ENCODE measurements at places on chromosomes 2 and 18. TPM values are rescaled to one million over a fixed set of nuclear protein-coding genes. Genes with fewer than 3 reads are reported as not detected.

DNA sequence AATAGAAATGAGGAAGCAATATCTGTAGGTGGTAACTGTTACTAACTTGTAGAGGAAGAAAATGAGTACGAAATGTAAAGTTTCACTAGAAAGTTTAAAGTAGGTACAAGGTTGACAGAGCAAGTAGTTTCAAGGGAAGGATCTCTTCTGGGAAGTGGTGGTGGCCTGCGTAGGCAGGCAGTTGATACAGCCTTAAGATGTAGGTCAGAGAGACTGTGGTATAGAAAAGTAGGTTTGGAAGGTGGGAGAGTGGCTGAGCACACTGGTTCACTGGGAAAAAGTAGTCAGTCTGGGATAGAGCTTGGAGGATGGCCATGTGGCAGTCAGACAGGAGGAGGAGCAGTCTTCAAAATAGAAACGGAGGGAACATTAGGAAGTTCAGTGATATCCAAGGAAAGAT lies 23.5 kb downstream of the KDM3A start:
- no peak overlapping the region for H3K27ac ChIP-seq
- no peaks in the 10 kb centered on the region for H3K4me1 ChIP-seq
- DNase-seq = no peak

- peaks cover 61% of the 10 kb centered on the region for H3K27me3 ChIP-seq
- no peak overlapping the region for H3K4me3 ChIP-seq
- DNase-seq = no peak
Measured at GRCh38 chr2:158743879-158744278, 51.2 kb upstream of the DAPL1 start.

- peak within 1 kb of the TSS; percentile 95 for H3K4me3 ChIP-seq
- peak; percentile 78 for DNase-seq
- H3K27me3 ChIP-seq = no peaks in the 10 kb centered on the region
- H3K36me3 ChIP-seq = peaks cover 47% of the 10 kb centered on the region
Measured at GRCh38 chr2:73233932-73234832, at the start of gene CCT7. Gene CCT7, plus strand, starts transcription at chr2:73234308. Its CDS starts 71 bp downstream, at chr2:73234379.

DNA sequence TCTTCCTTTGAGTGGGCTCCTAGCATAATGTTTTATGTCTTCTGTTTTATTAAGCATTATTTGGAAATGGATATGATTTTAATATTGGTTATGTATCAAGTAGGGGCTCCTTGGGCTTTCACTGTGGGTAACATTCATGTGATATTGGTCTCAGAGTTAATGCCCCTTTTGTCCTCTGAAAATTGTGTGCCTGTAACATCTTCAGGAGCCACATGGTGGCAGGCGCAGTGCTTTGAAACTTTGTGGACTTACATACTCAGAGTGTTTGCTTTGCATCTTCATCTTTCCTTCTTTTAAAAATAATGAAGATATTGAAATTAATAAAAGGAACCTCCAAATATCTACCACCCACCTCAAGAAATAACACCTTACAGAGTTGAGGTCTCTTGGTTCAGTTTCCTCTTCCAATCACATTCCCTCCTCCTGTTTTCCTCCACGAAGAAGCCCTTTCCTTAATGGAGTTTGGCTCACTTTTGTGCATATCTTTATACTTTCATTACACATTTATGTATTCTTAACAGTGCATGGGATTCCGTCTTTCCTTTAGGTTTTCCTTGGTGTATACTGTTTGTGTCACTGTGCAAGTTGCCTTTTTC lies 73.5 kb downstream of the LIMS1 start:
- H3K27ac ChIP-seq = no peak overlapping the region
- H3K27me3 ChIP-seq = no peaks in the 10 kb centered on the region
- no peak overlapping the region for H3K4me3 ChIP-seq
- peaks cover 15% of the 10 kb centered on the region for H3K36me3 ChIP-seq
- DNase-seq = peak; percentile 45

DNA sequence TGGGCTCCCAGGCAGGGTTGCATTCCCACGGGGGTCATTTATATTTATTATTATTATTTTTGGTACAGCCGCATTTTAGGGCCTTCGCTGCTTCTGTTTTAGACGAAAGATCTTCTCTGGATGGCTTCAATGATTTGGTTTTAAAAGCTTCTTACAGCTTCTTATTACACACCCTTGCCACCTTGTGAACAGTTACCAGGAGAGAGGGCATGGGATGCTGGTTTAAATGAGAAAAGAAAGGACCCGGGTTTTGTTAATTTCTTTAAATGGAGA lies 1.7 kb downstream of the SH3RF3 start:
- no peak overlapping the region for H3K4me3 ChIP-seq
- no peak overlapping the region for H3K27ac ChIP-seq
- no peak for DNase-seq
- H3K4me1 ChIP-seq = peaks cover 6% of the 10 kb centered on the region

DNA sequence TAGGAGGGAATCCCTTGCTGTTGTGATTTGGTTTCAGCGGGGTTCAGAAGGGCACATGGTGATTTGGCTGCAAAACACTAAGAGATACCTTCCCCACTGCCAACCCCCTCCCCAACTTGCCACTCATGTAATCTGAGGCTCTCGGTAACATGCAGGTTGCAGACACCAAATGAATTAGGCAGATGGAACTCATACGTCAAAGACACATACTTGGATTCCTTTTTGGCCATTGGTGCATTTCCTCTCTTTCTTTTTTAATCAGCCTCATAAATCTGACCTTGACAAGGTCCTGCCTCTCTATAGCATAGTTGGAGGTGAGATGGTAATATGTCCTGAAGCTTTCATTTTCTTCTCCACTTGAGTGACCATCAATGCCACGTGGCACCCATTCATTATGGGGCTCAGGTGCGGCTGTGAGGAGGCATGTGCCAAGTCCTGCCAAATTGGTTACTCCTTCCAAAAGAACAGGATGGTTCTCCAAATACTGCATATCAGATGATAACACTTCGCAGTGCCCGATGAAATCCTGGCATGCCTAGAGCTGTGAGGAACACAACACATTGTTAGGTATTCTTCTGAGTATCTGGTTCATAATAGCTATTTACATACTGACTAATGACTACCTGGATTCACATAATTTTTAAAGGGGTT lies 8.3 kb upstream of the TMEM178A start:
- H3K4me1 ChIP-seq = no peaks in the 10 kb centered on the region
- no peak overlapping the region for H3K27ac ChIP-seq
- DNase-seq = no peak
- no peaks in the 10 kb centered on the region for H3K27me3 ChIP-seq
- H3K4me3 ChIP-seq = no peak overlapping the region

DNA sequence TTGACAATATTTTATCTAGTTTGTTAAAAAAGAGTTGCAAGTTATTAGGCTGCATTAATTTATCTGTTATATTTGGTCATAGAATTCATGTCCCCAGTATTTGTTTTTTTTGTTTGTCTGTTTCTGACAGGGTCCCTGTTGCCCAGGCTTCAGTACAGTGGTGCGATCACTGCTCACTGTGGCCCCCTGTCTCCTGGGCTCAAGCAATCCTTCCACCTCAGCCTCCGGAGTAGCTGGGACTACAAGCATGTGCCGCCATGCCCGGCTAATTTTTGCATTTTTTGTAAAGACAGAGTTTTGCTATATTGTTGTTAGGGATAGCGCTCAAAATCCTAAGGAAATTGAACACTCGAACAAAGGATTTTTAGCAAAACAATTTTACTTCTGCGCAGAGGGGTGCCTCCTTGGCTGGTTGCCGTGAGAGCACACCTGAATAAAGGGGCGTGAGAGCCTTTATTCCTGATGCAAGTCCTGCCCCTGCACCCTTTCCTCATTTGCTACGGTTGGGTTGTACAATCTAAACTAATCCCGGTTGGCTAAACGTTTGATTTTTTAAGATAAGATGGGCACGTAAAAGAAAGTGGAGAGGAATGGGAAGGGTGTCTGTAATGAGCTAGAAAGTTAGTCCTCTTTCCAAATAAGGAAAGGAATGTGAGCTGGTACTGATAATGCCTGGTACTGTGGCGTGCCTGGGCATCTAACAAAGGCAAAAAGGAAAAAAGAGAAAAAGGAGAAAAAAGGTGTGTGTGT lies 65.5 kb downstream of the COMMD1 start:
- no peak overlapping the region for H3K27ac ChIP-seq
- no peaks in the 10 kb centered on the region for H3K4me1 ChIP-seq
- no peaks in the 10 kb centered on the region for H3K27me3 ChIP-seq
- DNase-seq = no peak

GRCh38 chr2:187577310-187577709 lies 23.1 kb upstream of the TFPI start:
- H3K27ac ChIP-seq = no peak overlapping the region
- no peak for DNase-seq
- no peaks in the 10 kb centered on the region for H3K36me3 ChIP-seq
- no peak overlapping the region for H3K4me3 ChIP-seq

DNA sequence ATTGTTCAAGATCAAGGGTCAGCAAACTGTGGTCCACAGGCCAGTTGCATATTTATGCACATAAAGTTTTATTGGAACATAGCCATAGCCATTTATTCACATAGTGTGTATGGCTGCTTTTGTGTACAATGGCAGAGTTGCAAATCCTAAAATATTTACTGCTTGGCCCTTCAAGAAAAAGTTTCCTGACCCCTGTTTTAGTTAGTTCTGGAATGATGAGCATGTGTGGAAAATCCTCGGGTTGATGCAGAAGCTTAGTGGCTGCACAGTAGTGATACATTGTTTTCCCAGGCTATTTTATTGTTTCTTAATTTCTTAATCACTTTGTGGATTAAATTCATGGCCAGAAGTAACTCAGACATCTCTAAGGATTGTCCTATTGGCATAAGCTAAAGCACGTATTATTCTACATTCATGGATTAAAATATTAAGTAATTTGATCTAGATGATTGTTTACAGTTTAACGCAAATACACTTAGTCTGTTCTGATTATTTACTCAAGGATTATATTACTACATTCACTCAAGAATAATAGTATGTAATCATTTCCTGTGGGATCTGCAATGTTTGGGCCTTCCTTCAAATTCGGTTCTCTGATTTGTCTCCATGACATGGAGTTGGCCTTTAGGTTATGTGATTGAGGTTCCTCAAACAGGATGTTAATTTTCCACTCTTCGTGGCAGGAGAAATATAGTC lies 165.5 kb downstream of the TMEM247 start:
- H3K27ac ChIP-seq = no peak overlapping the region
- H3K4me1 ChIP-seq = no peaks in the 10 kb centered on the region
- no peaks in the 10 kb centered on the region for H3K27me3 ChIP-seq
- no peak overlapping the region for H3K4me3 ChIP-seq
- H3K36me3 ChIP-seq = no peaks in the 10 kb centered on the region

DNA sequence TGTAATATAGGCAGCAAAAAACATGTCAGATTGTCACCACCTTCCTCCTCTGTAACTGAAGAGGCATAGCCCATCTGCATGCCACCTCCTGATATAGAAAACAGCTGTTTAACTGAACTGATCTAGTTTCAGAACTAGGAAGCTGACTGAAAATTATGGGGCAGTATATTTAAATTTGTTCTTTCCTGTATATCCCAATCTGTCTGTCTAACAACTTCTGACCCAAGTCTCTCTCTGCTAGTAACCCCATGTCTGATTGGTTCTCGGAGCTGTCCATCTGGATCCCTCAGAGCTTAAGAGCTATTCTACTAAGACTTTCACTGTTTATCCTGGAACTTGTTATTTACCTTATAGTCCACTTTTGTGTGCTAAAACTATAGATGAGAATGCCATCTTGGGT lies 68.2 kb upstream of the SLC35G4 start:
- H3K4me1 ChIP-seq = no peaks in the 10 kb centered on the region
- no peaks in the 10 kb centered on the region for H3K27me3 ChIP-seq
- no peak overlapping the region for H3K4me3 ChIP-seq
- H3K27ac ChIP-seq = no peak overlapping the region

DNA sequence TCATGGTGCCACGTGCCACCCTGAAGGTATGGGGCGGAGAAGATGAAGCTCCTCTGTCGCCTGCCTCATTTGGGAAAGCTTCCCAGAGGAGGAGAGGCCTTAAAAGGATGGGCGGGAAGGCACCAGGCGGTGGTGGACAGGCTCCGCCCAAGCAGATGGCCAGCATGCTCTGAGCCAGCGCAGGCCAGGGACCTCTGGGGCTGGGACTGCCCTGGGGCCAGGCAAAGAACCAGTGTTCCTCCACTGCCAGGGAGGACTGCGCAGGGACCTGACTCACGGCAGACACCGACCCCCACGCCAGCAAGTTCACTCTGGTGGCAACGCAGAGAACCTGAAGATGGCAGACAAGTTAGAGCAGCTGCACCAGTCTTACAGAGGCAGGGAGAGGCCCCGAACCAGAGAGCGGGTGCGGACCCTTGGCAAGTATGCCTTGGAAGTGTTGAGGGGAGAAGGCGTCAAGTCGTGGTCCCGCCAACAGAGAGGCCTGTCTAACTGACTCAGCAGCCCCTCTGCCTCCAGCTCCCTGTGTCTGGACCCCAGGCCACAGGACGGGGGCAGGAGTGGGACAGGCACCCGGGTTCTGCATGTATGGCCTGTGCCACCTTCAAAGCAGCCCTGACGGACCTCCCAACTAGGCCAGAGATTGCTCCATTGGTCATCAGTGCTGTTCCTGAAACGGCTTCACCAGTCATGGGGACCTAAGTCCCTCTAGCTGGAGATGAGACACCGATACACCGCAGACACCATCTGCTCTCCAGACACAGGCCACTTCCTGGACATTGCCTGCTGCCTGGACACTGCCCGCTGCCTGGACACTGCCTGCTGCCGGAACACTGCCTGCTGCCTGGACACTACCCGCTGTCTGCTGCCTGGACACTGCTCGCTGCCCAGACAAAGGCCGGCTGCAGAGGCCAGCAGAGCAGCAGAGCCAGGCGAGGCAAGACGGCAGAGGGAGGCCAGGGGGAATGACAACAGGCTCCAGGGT lies 124.7 kb downstream of the HDAC4 start:
- peak overlapping the region; percentile 97 for H3K27ac ChIP-seq
- no peaks in the 10 kb centered on the region for H3K27me3 ChIP-seq
- 0 out of 2 replicates have a peak overlapping the region, but pooled peaks have one; percentile 3 for H3K4me3 ChIP-seq
- peak; percentile 43 for DNase-seq

- no peak overlapping the region for H3K27ac ChIP-seq
- H3K36me3 ChIP-seq = no peaks in the 10 kb centered on the region
- peaks cover 14% of the 10 kb centered on the region for H3K4me1 ChIP-seq
- DNase-seq = peak; percentile 57
Measured at GRCh38 chr18:37294951-37295350, 270.6 kb downstream of the CELF4 start.

DNA sequence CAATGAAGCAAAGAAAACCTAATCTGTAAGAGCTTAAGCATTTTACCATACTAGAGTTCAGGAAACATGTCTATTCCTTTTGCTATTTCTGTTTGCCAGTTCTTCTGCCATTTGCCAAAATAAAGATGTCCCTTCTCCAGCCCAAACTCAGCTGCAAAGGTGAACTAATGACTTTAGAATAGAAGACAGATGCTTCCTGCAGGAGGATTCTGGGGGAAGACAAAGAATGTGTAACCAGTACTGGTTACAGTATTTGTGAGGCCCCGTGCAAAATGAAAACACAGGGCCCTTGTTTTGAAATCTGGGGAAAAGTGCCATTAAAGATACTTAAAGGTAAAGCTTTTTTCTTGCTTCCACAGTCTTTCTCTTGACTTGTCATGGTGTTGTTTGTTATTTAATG lies 34.3 kb upstream of the MTX2 start:
- DNase-seq = no peak
- H3K27ac ChIP-seq = no peak overlapping the region
- H3K4me3 ChIP-seq = no peak overlapping the region
- no peaks in the 10 kb centered on the region for H3K4me1 ChIP-seq
- H3K27me3 ChIP-seq = peaks cover 14% of the 10 kb centered on the region
- no peaks in the 10 kb centered on the region for H3K36me3 ChIP-seq

GRCh38 chr2:53500181-53500580 lies 267.4 kb upstream of the CHAC2 start:
- no peaks in the 10 kb centered on the region for H3K4me1 ChIP-seq
- H3K27ac ChIP-seq = no peak overlapping the region
- H3K4me3 ChIP-seq = no peak overlapping the region
- H3K27me3 ChIP-seq = no peaks in the 10 kb centered on the region
- H3K36me3 ChIP-seq = no peaks in the 10 kb centered on the region

Gene CLASP1
- 40.3 TPM for total RNA-seq

Gene C1GALT1C1L
- 1.5 TPM for total RNA-seq

Gene PHOSPHO2
- total RNA-seq = 10.2 TPM

Gene ALPP
- total RNA-seq = not detected

Gene PPP1R1C
- not detected for total RNA-seq
